DND-41 (cell line): ENCODE measurements at places on chromosomes 12 and 14.

GRCh38 chr12:128920468-128920867, 67.2 kb downstream of the GLT1D1 start:
- no peak for DNase-seq

DNA sequence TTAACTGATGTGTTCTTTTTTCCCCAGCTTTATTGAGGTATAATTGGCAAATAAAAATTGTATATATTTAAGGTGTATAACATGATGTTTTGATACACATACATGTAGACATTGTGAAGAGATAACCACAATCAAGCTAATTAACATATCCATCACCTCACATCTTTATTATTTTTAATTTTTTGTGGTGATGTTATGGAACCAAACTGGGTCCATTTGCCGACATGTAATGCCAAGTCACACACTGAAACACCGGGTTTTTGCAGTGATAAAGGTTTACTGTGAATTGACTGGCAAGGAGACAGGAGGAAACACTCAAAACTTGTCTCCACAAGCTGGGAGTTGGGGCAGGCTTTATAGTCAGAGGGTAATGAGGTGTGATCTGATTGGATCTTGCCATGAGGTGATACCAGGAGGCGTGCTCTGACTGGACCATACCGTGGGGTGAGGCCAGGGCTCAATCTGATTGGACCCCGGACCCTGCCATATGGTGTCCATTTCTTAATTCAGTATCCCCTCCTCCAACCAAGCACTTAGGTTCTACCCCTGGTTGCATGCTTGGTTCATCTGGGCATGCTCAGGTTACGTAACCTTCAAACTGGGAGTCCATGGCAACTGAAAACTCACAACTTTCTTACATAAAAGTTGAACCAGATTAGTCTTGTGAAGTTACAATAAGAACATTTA, 11.8 kb upstream of the WSCD2 start:
- no peak for DNase-seq

DNA sequence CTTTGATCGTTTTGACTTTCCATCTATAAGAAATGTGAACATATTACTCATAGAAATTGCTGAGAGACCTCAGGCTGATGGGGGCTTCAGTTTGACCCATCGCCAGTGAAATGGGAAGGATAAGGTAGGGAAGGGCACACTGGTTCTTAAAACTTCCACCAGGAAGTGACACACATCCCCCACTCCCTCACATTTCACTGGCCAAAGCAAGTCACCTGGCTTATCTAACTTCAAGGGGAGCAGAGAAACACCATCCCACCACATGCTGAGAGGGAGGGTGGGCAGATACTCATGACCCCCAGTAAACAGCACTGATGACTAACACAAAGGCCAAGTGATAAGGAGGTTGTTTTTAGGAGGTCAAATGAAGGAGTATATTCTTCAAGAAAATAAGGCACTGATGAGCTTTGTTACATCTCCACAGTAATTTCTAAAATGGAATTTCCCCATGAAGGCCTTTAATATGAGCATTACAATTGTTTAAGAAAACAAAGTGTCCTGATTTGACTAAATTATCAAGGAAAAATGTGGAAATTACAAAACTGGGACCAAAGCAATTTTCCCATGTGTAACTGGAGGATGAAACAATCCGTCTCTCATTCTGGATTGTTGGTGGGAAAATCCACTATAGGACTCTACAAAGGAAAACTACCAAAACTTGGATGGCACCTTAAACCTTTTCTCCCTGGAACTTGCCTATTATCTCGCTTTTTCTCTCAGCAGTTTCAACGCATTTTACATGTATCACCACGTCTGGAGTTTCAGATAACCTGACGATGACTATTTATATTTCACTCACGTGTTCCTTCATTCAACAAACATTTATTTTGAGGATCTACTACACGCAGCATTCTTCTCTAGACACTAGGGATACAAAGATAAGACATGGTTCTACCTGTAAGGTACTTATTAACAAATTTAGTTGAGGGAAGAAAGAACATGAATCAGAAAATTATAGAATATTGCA, 91.8 kb upstream of the EEA1 start:
- no peak for DNase-seq

DNA sequence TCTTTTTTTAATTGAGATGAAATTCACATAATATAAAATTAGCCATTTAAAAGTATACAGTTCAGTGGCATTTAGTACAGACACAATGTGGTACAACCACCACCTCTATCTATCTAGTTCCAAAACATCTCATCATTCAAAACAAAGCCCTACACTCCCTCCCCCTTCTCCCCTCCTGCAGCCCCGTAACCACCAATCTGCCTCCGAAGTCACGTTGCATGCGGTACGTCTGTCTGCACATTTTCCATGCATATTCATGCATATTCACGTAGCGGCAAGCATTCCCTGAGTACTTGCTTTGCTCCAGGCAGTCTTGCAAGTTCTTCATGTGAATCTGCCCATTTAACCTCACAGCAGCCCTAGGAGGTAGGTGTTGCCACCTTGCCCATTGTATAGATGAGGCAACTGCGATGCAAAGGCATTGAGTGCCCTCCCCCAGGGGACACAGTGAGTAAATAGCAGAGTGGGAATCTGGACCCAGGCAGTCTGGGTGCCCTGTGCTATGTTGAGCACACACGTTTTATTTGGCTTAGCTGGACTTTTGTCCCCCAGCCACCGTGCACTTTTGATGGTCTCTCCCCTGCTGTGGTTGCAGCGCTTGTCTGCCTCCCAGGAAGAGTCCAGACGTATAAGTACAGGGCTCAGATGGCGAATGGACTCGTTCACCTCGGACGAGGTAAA, 43.4 kb downstream of the RIN3 start:
- DNase-seq: no peak
